Left ventricle myocardium inferior (tissue), 1 donor: ENCODE measurements at places on chromosomes 4 and X. TPM values are rescaled to one million over a fixed set of nuclear protein-coding genes. Genes with fewer than 3 reads are reported as not detected.
A peak's percentile ranks its signal among the peaks of the same experiment; 100 is the strongest.

- DNase-seq, result no peak
Observed at GRCh38 chrX:106987488-106987887, 12.5 kb downstream of the MORC4 start.

Gene FHDC1
- 0.38 TPM for total RNA-seq

- DNase-seq, result peak; percentile 44
Observed at GRCh38 chr4:75547647-75548387, 8.0 kb upstream of the ODAPH start.

Gene SPATA4
- total RNA-seq, result 0.55 TPM

Gene STPG2
- total RNA-seq, result not detected

DNA sequence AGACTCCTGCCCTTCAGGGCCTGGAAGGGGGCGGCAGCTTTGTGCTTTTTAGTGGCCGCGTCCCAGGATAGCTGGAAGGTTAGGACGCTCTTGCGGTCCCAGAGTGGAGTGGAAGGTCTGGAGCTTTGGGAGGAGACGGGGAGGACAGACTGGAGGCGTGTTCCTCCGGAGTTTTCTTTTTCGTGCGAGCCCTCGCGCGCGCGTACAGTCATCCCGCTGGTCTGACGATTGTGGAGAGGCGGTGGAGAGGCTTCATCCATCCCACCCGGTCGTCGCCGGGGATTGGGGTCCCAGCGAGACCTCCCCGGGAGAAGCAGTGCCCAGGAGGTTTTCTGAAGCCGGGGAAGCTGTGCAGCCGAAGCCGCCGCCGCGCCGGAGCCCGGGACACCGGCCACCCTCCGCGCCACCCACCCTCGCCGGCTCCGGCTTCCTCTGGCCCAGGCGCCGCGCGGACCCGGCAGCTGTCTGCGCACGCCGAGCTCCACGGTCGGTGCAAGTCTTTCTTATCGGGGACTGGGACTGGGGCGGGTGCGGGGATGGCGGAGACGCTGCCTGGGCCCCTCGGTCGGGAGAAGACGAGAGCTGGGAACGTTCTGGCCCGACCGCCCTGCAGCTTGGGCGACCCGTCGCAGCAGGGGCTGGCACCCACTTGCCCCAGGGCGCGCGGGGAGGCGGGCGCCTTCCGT lies at the start of gene EDNRA:
EDNRA (plus strand) TSS at position 207 of the 686 bp plus-strand sequence. CDS start 4,585 bp downstream, outside the sequence.
- peak; percentile 30 for DNase-seq
